ENCODE measurements at places on chromosomes 12 and 14.

DNA sequence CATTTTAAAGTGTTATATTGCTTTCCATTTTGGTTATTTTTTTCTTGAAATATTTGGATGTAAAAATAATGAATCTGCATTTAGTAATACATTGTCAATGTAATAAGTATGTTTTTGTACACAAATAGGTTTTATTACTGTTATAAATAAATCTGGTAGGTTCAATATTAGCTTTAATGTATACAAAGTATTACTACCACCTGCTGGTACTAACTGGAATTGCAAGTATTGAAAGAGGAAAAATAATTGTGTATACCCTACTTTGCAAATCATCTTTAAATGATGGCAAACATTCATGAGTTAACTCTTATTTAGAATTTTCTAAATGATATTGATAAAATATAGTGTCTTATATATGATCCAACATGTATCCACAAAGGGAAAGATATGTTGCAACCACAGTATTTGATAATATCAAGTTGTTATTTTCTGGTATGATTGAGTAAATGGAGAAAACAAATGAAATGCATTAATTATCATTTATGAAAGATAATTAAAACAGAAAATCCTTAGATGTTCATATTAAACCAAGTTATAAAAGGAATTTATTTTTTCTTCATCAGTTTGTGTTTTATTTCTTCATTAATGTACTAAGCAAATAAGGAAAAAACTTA is 3.2 kb downstream of the OR4K2 start:
- DNase-seq: no peak

- DNase-seq: no peak
Measured at GRCh38 chr12:56529656-56530055, 8.0 kb downstream of the RBMS2 start.

- DNase-seq: no peak
Measured at GRCh38 chr14:95043314-95043713, 114.0 kb downstream of the DICER1 start.

GRCh38 chr12:67362526-67362925 is 93.4 kb downstream of the CAND1 start:
- no peak for DNase-seq

DNA sequence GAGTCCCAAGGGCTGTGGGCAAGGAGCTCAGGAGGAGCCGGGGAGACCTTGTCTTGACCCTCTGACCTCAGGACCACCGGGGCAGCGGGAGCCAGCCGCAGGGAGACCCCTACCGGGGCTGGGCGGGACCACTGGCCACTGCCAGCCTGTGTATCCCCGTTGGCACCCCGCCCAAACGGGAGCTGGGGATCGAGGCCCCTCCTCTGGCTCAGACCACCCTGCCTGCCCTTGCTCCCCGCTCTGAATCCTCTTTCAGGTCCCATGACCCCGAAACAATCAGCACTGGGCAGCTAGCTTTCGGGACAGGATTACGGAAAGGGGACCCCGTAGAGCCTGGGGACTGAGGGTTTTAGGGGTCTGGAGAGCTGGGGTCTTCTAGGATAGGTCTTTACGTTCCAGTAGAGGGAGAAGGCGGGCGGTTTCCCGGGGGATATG is 1.3 kb downstream of the GLI1 start:
- no peak for DNase-seq

DNA sequence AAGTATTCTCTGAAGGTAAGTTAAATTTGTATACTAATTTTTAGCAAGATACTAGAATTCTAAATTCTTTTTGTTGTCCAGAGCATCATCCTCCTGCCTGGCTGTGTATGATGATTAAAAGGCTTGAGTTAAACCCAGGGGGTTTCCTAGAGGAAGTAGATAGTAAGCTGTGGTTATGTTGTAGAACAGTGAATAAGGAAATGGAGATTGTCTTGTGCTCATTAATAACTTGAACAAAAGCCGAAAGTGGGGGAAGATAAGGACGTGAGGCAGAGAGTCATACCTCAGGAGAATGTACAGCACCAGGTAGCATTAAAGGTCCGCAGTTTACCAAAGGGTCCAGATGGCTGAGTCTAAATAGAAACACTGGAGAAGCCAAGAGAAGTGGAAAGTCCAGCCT is 42.0 kb downstream of the CKB start:
- no peak for DNase-seq

DNA sequence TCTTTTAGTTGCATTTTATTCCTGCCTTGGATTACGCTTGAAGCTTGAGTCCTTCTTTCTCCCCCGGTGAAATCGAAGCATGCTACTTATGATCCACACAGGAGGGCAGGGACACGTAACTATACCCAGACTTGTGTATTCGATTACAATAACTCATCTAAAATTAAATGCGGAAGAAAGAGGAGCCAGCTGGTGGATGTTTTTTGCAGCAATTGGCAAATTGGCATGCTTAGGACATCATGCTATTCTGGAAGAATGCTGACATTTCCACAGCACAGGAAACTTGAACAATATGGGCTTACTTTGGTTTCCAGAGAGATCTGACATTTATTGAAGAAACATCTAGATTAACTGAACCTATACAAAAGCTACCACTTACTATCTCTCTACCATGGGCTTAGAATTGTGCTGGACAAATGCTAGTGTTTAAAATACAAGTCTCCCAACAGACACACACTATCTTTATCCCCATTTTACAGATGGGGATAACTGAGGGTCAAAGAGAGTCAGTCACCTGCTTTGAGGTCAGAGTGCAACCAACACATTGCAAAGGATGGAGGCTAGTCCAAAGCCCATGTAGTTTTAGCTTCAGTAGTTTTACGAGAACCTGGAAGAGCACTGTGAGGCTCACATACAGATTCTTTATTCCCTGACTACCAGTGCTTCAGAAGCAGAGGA is 36.3 kb downstream of the LGMN start:
- no peak for DNase-seq
